ENCODE measurements at places on chromosomes 13 and 19.
A peak's percentile ranks its signal among the peaks of the same experiment; 100 is the strongest.

- DNase-seq: no peak
These were observed 115.0 kb downstream of the COG6 start for GRCh38 chr13:39770221-39771090.

- DNase-seq: peak; percentile 44
These were observed at the start of gene LPAR2 for GRCh38 chr19:19627621-19628500. LPAR2 (minus strand) TSS chr19:19628220; CDS start chr19:19627275, 945 bp downstream.

DNA sequence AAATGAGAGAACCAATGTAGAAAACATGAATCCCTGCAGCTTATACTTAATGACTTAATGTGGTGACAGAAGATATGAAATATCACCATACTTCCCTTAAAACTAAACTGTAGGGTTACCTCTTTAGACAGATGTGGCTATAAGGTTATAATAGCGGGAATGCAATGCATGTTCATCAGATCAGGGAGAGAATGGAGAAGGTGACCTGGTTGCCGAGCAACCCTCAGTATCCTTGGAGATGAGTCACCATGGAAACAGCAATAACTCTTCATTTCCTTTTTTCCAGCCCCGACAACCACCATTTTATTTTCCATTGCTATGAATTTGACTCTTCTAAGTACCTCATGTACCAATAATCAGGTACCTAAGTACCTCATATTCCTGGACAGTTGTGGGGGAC, 28.0 kb upstream of the ZNF835 start:
- no peak for DNase-seq

DNA sequence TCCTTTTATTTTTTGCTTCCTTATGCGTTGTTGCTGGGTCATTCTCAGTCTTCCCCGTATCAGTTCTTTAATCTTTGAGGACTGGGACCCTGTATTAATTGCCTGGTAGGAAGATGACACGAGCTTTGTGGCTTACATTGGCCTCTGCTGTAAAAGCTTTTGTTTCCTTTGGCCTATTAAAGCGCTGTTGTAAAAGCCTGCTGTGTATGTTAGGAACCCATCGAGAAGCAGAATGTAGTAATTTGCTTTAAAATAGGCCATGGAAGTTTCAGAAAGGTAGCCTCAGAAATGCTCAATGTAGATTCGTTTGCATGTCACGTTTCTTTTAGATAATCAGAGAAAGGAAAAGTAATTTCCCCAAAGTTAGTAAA, 257.5 kb upstream of the STARD13 start:
- no peak for DNase-seq

DNA sequence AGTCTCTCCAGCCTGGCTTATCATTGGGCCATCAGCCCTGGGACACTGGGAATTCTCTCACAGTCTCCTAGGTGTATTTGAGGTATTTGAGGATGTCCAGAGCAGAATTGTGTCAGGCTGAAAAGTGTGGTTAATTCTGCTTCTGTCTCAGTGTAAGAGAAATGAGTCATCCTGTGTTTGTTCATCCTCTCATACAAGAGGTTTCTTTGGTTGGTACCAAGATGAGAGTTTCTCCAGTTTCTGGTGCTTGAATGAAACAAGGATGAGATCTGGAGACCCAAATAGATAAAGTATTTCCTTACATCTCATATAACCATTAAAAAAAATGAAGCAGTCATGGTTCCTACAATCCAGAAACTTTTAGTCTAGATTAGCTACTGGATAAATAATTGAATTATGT, 7.7 kb downstream of the ZNF253 start:
- no peak for DNase-seq

GRCh38 chr19:43371909-43372308, 18.4 kb downstream of the CD177 start:
- DNase-seq: no peak

DNA sequence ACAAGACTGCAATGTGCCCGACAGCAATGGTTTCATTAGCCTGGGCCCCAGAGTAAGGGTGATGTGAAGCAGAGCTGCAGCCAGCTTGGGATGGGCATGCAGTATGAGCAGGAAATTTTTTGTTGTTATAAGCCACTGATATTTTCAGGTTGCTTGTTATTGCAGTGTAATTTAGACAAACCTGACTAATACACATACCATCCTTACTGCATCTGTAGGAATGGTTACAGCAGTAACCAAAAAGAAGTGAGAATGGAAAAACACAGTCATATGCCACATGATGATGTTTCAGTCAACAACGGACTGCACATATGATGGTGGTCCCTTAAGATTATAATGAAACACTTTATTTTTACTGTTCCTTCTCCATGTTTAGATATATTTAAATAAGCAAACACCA, 8.6 kb upstream of the POMP start:
- no peak for DNase-seq

DNA sequence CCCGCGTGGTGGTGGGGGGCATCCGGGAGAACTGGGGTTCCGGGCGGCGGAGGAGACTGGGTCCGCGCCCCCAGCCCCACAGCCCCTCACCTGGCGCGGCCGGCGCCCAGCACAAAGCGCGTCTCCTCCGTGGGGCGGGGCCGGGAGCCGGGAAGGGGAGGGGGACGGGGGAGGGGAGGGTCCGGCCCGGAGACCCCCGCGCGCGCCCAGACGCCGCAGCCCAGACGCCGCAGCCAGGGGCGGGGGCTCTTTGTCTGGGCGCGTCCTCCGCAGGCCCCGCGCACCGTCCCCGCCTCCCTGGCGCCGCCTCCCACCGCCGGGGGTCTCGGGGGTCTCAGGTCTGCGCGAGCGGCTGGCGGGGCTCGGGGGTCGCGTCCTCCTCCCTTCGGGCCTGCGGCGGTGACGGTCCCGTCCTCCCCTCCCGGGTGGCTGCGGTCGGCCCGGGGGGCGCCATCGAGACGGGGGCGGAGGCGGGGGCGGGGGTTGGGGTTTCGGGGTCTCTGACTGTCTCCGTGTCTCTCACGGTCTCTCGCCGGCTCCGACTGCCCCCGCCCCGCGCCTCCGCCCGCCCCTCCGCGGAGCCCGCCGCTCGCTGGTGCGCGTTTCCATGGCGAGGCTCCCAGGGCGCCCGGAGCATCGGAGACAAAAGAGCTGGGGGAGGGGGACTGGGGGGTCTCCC, at the start of gene PLPPR3:
TSS of gene PLPPR3 (minus strand) at position 131 of the 679 bp plus-strand sequence. CDS start 396 bp downstream, outside the sequence.
- DNase-seq: no peak

GRCh38 chr13:52809310-52809769, 39.1 kb downstream of the PCDH8 start:
- peak; percentile 37 for DNase-seq

- DNase-seq: peak; percentile 64
These were observed 630 bp downstream of the RNF126 start for GRCh38 chr19:662207-662961.

- no peak for DNase-seq
These were observed 13.3 kb upstream of the PSMD8 start for GRCh38 chr19:38360839-38361631.

GRCh38 chr13:24539500-24540165, 27.1 kb upstream of the PARP4 start:
- DNase-seq: no peak

GRCh38 chr19:3504735-3505134, 1.4 kb upstream of the FZR1 start:
- no peak for DNase-seq

GRCh38 chr13:42101821-42102585, 53.6 kb downstream of the DGKH start:
- no peak for DNase-seq

- no peak for DNase-seq
These were observed 127.3 kb upstream of the EDNRB start for GRCh38 chr13:78045916-78046315.

GRCh38 chr13:91157273-91158016, 190.0 kb upstream of the MIR17HG start:
- no peak for DNase-seq

DNA sequence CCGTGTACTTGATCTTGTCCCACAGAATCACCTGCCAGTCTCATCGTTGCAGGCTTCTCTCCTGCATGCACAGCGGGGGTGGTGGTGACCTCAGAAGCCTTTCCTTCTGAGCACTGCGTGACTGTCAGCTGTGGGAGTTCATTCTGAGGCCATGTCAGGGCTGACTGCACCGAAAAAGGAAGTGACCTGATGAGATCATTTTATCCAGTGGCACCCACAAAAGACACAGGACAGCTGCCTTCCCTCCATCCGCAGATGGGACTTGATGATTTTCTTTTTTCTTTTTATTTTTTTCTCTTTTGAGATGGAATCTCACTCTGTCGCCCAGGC, 89.7 kb downstream of the RAB20 start:
- DNase-seq: no peak

- no peak for DNase-seq
These were observed 294.3 kb upstream of the MAB21L1 start for GRCh38 chr13:35770756-35771297.

GRCh38 chr13:34431827-34432581, 510.1 kb upstream of the NBEA start:
- DNase-seq: no peak
